ENCODE measurements at places on chromosomes 2 and 18.
A peak's percentile ranks its signal among the peaks of the same experiment; 100 is the strongest.

GRCh38 chr18:46338205-46338604 lies 234.0 kb downstream of the HAUS1 start:
- peak; percentile 20 for DNase-seq

GRCh38 chr2:112749755-112750559 lies 14.5 kb downstream of the CKAP2L start:
- DNase-seq, result peak; percentile 86

GRCh38 chr18:28802546-28802945 lies 625.6 kb upstream of the CDH2 start:
- peak; percentile 37 for DNase-seq

DNA sequence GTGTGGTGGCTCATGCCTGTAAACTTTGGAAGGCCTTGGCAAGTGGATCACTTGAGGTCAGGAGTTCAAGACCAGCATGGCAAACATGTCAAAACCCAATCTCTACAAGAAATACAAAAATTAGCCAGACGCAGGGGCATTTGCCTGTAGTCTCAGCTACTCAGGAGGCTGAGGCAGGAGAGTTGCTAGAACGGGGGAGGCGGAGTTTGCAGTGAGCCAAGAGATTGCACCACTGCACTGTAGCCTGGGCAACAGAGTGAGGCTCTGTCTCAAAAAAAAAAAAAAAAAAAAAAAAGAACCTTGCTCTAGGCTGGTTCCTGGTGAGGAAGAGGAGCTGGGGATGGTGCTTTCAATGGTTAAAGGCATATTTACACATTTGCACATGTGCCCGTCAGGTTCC lies 129.4 kb downstream of the LYPD6B start:
- DNase-seq, result no peak

DNA sequence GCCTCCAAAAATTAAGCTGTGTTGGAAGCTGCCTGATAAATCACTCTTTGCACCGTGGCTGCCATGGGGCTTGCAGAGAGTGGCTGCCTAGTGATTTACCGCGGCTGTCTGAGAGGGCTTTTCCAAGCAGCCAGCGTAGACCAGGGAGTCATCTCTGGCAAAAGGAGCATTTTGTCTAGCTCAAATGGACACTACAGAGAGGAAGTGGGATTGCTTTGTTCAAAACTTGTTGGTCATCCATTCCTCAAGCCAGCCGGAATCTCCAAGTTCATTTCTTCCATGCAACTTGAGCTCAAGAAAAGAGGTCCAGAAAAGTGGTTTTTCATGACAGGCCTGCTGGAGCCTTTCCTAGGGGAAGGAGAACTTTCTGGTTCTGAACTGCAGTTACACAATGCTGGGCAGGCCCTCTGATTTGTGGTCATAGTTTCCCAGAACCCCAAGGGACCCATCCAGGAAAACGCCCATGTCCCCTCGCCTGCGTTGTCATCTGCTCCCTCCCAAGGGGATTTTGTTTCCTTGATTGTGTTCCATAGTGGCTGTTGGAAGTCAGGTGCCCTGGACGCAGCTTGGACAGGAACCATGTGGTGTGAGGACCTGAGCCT lies 108.1 kb downstream of the TRIB2 start:
- DNase-seq, result no peak

GRCh38 chr18:29259838-29260237 lies 1082.9 kb upstream of the CDH2 start:
- no peak for DNase-seq

DNA sequence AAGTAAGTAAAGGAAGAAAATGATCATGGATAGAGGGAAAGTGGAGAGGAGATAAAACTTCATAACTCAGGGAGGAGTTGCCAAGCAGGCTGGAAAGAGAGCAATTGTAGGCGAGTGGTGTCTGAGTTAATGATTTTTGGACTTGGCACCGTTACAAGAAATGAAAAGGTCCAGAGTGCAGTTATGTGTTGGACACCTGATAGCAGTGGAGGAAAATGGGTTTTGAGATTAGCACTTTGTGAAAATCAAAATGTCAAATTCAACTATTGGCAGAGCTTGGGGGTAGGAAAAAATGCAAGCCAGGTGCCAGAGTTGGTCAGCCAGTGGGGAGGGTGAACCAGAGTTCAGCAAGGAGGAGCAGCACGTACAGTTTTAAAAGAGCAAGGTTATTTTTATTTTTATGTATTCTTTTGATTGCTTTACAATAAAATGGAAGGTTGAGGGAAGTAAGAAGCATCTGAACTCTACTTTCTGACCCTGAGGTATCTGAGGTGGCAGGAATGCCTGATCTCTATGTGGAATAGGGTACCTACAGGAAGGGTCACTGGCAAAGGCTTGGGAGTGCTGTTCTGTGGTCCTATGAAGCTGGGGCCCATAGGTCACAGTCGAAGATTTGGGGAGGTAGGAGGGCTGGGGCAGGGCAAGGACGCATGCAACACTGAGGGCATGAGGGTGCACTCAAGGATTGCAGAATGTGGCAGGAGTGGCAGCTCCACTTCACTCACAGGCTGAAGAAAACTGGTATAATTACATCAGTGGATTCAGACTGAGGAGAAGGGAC lies 127.5 kb downstream of the CD8B2 start:
- DNase-seq, result no peak

DNA sequence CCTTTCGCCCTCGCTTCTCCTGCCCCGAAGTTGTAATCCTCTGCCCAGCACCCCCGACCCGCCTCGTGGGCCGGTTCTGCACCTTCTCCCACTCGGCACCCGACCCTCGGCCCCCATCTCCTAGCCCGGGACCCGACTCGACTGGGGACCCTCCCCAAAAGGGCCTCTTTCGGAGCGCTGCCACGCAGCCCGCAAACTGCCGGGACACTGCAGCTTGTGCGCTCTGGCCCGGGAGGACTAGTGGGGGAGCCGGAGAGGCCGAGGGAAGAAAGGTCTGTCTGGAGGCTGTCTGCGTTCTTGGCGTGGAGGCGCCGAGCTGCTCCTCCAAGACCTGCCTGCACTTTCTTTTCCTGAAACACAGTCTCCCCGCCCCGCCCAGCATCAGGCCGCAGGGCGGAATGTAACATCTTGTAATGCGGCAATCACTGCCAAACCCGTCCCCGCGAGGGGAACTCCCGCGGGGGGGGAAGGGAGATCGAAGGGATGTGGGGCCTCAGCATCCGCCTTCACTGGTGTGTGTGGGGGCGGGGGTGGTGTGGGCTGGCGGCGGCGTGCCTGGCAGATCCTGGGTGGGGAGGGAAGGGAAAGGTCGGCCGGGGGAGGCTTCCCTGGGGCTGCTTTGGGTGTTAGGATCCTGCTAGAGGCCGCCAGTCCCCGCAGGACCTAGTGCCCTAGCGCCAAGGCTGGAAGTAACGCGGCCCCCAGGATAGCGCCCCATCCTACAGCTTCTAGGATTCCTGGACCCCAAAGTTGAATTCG lies 7.4 kb downstream of the DLX2 start:
- peak; percentile 67 for DNase-seq

- no peak for DNase-seq
Measured at GRCh38 chr2:219125225-219125885, 35.3 kb downstream of the NHEJ1 start.

GRCh38 chr2:172280571-172281361 lies 146.6 kb upstream of the ITGA6 start:
- DNase-seq, result peak; percentile 100

GRCh38 chr2:104859291-104859765 lies 5.4 kb downstream of the POU3F3 start:
- no peak for DNase-seq

DNA sequence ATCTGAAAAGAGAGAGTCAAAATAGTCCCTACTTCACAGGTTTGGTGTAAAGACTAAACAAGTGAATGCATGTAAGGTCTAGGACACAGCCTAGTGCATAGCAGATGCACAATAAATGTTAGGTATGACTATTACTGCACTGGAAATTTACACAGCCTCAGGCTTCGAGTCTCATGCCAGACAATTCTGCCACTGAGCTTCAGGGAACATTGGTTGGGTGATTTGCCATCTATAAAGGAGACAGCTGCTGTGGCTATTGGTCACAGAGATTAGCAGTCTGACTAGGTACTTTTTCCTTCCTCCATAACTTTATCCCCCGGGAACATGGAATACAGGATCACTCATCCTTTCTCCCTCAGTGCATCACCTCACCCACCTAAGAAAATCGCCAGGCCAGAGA lies 89.2 kb downstream of the FAM124B start:
- no peak for DNase-seq

DNA sequence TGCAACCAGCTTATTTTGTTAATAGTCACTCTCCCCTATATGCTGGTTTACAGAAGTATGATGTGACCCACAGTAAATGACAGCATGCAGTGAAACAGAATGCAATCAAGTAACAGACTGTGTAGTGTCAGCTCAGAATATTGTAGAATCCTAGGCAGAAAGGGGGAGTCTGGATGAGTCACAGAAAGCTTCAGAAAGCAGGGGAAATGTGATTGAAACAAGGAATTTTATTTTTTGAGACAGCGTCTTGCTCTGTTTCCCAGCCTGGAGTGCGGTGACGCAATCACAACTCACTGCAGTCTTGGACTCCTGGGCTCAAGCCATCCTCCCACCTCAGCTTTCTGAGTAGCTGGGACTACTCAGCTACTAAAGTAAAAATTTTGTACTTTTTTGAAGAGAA lies 219.9 kb upstream of the FBXO11 start:
- no peak for DNase-seq

DNA sequence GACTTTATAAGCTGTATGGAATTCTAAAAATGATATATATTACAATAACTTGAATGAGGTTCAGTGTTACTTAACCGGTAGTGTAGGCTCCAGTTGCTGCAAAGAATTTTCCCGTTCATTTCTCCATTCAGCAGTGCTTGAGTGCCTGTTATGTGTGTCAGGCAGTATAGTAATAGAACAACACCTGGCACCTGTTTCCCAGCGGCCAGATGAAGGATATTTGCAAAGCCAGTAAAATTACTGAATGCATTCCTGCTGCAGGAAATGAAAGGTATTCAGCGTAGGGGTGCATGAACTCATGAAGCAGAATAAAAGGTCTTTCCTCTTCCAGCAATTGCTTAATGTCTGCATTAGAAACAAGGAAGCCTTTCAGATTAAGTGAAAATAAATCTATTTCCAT lies 18.8 kb downstream of the YPEL5 start:
- DNase-seq, result no peak

- DNase-seq, result no peak
Measured at GRCh38 chr2:144404586-144405314, 115.2 kb downstream of the ZEB2 start.

DNA sequence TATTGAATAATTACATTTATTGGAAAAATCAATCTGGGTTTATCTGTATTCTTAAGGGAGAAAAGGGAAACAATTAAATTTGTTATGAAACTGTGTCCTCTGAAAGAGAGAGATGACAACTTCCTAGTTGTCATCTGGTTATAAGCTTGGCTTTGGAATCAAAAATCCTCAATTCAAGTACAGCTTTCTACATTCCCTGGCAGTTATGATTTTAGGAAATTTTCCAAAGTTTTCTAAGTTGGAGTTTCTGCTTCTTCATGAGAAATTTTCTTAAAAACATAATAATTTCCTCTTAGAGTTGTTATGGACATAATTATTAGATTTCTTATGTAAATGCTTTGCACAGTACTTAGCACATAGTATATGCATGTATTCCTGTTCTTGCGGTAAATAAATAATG lies 625.6 kb upstream of the SLC39A10 start:
- no peak for DNase-seq

GRCh38 chr2:237178396-237178795 lies 92.7 kb downstream of the COPS8 start:
- no peak for DNase-seq

DNA sequence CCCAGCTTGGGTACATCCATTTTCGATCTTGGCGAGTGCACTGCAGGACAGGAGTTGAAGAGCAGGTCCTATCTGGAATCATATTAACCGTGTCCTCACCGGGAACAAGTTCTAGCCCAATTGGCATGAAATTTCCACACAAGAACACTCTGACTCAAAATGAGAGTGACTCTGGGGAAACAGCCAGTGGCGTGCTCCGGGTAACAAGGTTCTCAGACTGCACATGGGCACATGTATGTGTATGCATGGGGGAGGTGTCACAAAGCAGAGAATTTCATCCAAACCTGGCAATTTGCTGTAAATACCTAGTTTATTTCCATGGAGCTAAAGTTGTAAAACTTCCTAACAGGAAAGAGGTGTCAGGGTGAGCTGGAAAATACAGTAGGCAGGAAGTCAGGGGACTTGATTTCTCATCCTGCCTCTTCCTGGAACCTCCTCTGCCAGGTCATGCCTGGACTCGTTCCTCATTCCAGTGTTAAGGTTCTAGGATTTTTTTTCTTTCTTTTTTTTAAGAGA lies 1.7 kb downstream of the TUBB6 start:
- no peak for DNase-seq

GRCh38 chr2:86552889-86553288 lies 10.4 kb downstream of the CHMP3 start:
- no peak for DNase-seq

DNA sequence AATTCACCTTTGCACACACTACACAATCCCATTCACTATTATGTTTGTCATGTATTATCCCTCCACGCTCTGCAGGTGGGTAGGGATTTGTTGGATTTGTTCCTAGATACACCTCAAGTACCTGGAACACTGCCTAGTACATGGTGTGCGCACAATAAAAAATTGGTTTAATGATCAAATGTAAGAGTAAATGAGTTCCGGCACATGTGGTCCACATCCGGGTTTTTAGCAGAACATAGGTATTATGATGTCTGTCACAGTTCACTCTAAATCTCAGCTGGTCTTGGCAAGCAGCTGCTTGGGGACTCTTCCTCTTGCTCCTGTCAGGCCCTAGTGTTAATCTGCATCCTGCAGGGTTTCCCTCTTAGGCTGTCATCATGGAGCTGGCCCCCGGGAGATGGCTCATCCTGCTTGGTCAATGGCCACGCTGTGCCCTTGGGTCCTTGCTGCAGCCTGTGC lies 21.8 kb upstream of the IL1R1 start:
- DNase-seq, result no peak

- no peak for DNase-seq
Measured at GRCh38 chr18:36752929-36753865, 75.6 kb downstream of the TPGS2 start.

Data from Kasumi-1 (cell line).